Stimulated activated CD8-positive, alpha-beta memory T cell treated with anti-CD3 and anti-CD28 coated beads, Interleukin-15, amount 100 ng/mL, for 24 hours (primary cell): ENCODE measurements at places on chromosomes 1 and 21.
A peak's percentile ranks its signal among the peaks of the same experiment; 100 is the strongest.

DNA sequence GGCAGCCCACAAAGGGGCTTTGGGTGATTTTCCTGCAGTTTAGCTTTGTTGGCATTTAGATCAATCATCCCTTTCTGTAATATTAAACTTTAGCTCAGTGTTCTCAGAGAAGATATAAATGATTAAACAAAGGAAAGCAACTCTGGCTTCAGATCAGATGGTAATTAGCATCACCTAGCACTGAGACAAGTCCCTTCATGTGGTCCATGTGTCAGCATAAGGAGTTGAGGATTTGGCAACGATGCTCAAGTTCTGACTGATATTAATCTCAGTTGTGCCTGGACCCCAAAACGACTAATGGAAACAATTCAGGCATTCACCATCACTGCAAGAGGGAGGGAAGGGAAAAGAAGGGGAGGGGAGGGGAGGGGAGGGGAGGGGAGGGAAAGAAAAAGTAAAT lies 60.4 kb downstream of the SEC16B start:
- no peak for DNase-seq

GRCh38 chr1:44519035-44519676 lies 114.1 kb downstream of the RNF220 start:
- DNase-seq: no peak

DNA sequence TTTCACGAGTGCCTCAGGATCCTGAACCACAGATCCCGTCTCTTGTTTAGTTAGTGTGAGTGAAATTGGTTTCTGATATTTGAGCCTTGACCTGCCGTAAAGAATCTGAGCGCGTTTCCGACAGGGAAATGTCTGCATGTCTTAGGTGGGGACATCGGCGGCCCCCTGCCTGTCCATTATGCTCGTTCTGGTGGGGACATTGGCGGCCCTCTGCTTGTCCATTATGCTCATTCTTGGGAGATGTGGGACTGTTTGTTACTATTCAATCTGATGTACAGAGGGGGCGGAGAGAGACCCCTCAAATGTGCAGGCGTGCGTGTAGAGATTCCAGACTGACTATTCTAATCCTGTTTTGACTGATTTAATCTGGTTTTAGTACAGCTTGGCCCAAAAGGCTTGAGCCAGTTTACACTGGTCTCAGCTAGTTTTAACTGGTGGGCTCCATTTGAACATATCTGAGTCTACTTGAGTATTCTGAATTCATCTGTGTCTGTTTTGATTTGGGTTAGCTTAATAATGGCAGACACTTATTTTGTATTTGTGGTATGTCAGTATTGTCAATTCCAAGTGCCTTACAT lies 6.6 kb upstream of the TINAGL1 start:
- no peak for DNase-seq

DNA sequence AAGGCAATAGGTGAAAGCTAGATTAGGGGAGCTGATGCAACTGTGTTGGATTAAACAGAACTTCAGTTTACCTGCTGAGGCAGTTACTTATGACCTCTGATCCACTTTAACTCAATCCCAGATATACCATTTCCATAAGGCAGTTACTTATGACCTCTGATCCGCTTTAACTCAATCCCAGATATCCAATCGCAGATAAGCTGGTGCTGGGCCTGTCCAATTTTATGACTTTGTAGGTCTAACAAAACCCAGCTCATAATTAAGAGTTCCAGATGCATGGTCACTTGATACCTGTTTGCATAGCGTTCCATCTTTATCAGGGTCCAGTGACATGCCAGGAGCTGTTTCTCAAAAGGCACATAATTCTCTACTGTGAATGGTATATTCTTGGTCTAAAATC lies 396.0 kb downstream of the AGBL4 start:
- DNase-seq: no peak

GRCh38 chr1:232047473-232047872 lies 420.9 kb downstream of the DISC1 start:
- no peak for DNase-seq

GRCh38 chr1:199160521-199161318 lies 521.9 kb downstream of the PTPRC start:
- no peak for DNase-seq

GRCh38 chr21:31888936-31889371 lies 16.1 kb downstream of the HUNK start:
- DNase-seq: no peak

- DNase-seq: no peak
Measured at GRCh38 chr1:230429067-230429735, 3.1 kb upstream of the PGBD5 start.

DNA sequence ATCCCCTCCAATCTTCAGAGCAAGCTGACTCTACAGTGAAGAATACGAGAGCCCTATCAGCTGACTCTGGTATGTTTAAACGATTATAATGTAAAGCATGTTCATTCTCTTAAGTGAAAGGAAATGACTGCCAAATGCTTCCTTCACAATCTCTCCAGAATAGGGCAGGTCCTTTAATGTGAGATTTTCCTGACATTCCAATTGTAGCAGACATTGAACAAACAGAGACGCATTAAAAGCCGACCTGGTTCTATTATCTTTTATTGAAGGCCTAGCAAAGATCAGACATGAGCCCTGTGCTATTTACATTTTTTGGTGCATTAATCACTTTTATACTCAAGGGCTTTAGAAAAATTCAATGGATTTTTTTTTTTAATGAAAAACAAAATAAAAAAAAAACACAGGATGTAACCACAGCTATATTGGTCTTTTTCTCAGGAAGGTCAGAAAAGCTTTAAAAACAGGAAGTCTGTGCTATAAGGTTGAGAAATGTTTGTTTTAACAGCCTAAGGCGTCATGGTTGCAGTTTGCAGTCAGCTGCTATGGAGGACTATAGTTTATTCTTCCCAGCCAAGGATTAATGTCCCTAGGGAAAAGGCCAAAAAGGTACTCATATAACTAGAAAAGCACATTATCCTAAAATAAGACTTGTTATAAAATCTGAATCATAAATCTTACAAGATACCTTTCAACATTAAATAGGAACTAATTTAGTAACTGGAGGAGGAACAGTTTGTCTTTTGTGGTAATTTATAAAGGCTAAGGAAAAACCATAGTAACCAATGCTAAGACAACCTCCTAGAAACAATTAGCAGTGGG lies 104.8 kb downstream of the RERE start:
- no peak for DNase-seq

DNA sequence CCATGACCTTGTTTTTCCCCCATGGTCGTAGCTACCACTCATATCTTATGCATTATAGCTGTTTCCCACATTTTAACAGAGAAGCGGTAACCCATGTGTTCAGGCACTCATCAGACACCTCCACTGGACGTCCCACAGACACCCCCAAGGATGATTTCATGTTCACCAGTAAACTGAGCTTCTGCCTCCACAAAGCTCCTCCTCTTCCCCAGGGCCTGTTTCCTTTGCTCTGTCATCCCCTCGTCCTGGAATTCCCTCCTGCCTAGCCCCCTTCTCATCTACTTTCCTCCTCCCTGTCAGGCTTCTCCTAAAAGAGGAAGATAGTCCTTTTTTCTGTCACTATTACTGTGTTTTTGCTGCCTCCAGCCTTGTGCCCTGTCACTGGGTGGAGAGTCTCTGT lies 111.2 kb downstream of the OMA1 start:
- no peak for DNase-seq

- DNase-seq: no peak
Measured at GRCh38 chr1:114177282-114177681, 23.6 kb upstream of the SYT6 start.

GRCh38 chr1:107499139-107499744 lies 358.4 kb downstream of the NTNG1 start:
- DNase-seq: no peak

DNA sequence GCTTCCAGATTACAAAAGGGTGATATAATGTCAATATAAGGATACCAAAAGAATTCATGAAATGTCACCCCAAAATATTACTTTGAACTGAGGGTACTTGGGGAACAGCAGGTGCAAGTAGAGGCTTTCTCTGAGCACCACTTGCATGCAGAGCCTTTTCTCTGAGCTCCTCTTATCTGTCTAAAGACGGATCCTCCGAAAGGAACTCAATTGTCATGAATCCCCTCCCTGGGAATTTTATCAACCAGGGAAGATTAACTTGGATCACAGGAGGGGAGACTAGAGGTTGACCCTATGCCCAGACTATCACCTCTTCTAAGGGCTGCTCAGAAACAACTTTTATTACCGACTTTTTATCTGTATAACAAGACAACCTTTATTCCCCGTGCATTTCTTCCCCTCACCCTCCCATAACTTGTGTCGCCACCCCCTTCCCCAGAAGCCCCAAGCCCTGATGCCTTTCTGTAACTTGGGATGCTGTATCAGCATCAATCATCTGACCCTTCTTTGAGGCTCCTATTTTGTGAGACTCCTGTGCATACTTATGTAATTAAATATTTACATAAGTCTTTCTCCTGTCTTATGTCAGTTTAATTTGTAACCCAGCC lies 94.1 kb downstream of the CACHD1 start:
- no peak for DNase-seq

- DNase-seq: no peak
Measured at GRCh38 chr1:237482777-237483176, 407.9 kb downstream of the ZP4 start.

DNA sequence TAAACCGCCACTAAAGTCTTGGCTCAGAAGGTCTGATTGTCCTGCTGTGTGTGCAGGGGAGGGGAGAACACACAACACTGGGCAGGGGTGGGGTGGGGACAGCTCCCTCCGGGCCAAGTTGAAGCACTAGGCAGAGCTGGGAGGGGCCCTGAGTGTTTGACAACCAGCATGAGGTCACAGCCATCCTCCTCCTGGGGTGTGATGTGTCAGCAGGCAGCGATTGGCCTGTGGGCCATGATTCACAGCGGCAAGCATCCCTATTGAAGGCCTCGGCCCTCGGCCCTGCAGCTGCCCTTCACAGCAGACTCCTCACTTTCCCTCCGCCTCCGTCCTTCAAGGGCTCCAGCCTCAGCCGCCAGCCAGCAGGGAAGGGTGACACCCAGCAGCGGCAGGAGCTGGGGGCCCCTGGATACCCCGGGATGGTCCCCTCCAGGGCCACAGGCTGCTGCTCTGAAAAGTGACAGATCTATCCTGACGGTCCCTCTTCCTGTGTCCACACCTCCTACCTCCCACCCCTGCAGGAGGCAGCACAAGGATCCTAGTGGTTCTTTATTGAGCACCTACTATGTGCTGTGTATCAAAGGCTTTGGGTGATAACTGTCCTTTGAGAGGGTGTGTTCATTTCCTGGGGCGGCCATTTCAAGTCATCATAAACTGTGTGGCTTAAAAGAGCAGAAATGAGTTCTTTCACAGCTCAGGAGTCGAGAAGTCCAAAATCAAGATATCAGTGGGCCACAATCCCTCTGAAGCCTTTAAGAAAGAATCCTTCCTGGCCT lies 66.0 kb upstream of the SLC25A33 start:
- no peak for DNase-seq

DNA sequence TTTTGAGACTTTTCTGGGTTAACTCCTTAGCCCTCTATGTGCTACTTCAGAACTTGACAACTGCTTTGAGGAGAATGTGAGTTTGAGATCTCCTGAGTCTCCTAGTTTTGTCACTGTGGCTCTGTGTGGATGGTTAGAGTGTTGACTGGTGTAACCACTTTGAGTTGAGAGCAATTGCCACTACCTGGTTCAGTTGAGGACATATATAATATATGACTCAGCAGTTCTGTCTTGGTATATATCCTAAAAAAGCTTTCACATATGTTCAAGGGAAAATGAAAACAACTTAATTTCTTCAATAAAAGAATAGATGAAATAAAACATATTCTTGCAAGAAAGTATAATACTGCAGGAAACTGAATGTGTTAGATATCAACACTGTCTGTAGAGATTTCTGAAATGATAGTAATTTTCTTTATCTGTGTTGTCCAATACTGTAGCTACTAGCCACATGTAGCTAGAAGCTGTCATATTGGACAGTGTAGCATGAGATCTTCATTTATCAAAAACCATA lies 96.7 kb upstream of the QSOX1 start:
- no peak for DNase-seq

DNA sequence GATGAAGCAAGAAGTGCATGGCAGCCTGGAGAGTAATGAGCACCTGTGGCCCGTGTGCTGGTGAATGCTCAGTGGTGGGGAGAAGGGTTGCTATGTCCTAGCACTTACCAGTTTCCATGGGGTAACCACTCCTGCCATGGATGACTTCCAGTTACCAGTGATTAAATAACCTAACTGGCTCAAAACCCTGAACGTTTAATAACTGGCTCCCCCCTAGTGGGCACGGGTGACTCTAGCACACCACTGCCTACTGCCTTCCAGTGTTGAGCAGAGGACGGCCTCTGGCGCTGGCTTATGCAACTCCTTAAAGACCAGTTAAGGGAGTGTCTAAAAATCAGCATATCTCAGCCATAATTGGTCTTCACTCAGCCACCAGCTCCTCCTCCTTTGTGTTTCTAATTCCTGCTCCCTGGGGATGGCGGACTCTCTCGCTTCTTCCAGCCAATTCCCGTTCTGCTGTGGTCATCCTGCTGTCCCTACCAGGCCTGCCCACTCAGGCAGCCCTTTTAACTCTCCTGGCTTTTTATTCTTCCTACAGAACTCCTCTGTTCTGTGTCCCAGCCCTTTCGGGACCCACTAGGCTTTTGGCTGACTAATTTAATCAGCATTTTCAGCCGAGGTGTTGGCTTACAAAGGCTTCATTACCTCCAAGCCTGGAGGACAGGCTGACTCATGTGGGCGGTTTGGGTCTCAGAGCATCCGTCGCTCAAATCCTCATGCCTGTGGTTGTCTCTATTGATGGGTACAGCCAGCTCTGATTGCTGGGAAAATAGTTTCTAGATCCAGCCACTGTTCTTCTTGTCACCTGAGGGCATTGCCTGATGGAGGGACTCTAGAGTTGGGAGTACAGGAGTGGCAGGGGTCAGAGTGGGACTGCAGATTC lies 332.4 kb downstream of the CAMTA1 start:
- no peak for DNase-seq

GRCh38 chr1:211352985-211353515 lies 26.4 kb downstream of the TRAF5 start:
- DNase-seq: peak; percentile 24

DNA sequence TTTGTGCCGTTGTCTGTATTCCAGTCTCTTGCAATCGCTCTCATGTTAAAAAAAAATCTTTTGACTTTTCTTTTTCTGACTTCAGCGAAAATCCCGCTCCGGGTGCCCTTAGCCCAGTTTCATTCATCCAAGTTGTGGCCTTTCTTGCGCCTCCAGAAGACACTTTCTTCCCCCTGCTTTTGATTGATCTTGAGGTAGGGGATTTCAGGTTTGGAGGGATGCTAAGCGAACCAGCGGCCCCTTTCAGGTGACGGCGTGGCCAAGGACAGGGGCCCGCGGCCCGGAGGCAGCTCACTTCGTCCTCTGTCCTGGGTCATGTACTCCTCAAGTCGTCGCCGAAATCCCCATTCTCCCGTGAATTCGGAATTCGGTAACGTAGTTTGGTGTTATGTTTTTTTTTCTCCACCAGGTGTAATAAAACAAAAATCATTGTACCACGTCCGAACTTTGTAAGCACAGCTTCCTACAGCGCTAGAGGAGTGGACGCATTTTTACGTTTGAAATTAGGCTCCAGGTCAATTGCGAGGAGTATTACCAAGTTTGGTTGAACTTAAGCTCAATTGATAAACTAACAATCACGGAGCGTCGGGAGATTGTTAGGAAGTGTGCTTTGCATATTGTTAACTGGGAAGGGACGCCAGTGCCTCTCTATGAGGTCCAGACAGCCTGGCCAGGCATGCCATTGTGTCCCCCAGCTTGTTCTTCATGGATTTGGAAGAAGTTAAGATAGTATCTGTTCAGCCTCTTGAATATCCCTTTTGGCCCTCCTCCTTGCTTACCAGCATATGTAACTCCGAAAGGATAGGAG lies 1.1 kb downstream of the MRPS6 start:
- DNase-seq: no peak
